Activated naive CD4-positive, alpha-beta T cell (primary cell): ENCODE measurements at places on chromosomes 16 and 17.
A peak's percentile ranks its signal among the peaks of the same experiment; 100 is the strongest.

GRCh38 chr16:28984619-28985135 is at the start of gene LAT:
TSS of gene LAT (plus strand) at chr16:28985052. CDS start at chr16:28985418, 366 bp downstream.
- DNase-seq: peak; percentile 70

- DNase-seq: no peak
Measured at GRCh38 chr16:68860978-68861892, 17.9 kb downstream of the TANGO6 start.

- no peak for DNase-seq
Measured at GRCh38 chr17:78891406-78892061, 11.5 kb downstream of the CEP295NL start.

DNA sequence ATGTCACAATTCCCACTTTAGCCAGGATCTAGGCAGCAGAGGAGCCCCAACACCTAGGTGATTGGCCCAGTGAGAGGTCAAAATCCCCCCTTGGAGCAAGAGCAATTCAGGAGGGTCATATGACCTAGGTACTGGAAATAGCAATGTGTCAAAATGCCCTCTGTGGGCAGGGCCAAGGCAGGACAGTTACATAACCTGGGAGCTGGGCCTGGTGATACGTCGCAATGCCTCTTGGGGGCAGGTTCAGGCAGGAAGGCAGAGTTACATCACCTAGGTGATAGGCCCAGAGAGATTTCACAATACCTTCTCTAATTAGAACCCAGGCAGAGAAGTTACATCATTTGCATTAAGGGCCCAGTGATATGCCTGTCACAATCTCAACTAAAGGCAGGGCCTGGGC is 1906.3 kb downstream of the TP53TG3F start:
- no peak for DNase-seq

DNA sequence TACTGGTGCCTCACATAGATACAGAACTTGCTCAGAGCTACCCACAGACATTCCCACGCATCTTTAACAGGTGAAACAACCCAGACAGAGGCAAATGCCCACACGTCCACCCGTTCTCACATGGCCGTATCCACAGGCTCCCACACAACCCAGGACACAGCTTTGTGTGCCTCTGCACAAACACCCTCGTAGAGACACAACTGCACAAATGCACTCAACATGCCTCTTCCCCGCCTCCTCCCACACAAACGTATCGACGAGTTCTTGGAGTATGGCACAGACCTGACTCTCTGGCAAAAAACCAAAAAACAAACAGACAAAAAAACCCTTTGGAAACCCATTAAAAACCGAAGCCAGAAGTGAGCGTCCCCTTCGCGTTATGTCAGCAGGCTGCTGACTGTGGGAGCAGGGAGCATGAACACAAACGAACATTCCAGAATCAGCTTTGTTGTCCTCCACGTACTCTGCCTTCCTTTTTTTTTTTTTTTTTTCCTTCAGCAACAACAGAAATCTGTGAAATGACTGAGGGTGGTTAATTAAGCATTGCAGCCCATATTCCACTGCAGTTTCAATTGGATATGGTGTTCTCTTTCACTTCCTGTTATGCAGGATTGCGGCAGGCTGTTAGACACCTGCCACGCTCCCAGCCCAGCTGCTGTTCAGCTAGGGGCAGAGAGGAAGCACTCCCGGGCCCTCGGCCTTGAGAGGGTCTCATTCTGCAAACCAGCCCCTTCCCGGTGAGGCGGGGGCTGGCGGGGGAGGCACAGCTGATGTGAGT is 313.7 kb downstream of the MAF start:
- no peak for DNase-seq

DNA sequence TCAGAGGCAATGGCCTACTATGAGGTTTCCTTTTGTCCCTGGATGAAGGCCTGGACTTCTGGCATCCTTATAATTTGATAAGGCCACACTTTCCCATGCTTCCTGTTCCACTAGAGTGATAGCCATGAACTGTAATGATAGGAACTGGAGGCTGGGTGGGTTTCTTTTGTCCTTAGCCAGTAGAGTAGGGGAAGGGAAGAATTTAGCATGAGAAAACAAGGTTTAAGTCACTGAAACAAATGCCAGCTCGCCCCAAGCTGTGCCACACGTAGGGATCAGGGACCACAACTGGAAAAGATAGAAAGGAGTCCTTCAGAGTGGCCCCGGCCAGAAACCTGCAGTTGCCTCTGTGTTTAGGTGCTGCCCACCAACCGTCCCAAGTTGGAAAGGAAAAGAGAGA is 80.9 kb upstream of the C17orf78 start:
- DNase-seq: no peak

GRCh38 chr17:40799859-40800258 is at the start of gene KRT28:
TSS of gene KRT28 (minus strand) at chr17:40799959. CDS start at chr17:40799893, 66 bp downstream.
- DNase-seq: no peak

DNA sequence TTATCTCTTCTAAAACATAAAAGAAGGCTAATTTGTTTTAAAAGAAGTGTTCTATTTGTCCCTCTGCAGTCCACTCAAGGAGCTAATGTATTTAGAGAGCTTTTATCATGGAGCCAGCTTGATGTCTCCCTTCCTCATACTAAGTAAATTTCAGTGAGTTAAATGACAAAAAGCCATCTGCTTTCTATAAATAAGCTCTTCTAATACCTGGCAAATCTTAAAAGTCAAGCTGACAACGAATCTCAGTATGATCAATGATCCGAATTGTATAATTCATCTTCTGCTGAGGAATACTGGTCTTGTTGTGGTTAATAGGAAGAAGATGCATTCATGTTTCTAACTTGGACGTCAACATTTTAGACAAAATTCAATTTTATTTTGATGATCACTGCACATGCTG is 1390.7 kb downstream of the CDH8 start:
- no peak for DNase-seq

- DNase-seq: no peak
Measured at GRCh38 chr17:8630227-8630801, at the start of gene MYH10. TSS of gene MYH10 (minus strand) at chr17:8630725. CDS start at chr17:8623246, 7,479 bp downstream.

DNA sequence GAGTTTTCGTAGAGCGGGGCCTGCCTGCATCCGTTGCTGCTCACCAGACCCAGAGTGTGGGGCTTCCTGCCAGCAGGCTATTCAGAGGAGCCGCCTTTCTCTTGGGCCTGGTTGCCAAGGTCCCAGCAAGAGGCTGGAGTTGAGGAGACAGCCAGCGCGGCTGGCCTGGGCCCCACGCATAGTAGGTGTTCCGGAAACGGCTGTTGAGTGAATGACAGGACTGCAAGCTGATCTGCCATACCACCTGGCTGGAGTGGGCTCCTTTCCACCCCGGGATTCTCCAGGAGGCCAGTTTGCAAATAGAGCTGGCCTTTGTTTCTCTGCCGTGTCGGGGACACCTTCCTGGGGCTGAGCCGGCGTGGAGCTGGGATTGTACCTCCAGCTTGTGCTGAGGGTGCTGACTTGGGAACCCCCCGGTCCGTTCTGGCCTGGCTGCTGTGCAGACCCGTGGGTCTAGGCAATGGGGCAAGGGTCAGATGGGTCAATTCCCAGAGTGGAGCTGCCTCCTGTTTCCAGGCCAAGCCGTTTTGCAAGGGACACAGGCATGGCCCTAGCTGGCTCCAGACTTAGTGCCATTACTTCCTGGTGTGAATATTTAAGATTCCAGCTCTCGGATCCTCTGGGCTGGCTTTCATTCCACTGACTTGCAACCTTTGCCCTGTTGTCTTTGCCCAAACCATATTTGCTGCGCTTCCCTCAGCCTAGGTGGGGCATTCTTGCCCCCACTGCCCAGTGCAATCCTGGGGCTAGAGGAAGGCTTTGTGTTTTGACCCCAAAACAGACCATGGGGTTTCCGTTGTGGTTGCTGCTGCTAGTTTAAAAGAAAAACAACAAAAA is 68.8 kb downstream of the CMIP start:
- no peak for DNase-seq

GRCh38 chr16:67822511-67822910 is 15.8 kb downstream of the TSNAXIP1 start:
- DNase-seq: no peak

GRCh38 chr17:14522795-14523387 is 222.0 kb downstream of the HS3ST3B1 start:
- DNase-seq: no peak

GRCh38 chr17:29918922-29919856 is 10.8 kb downstream of the SSH2 start:
- no peak for DNase-seq
